ENCODE measurements at places on chromosomes 5 and 9. TPM values are rescaled to one million over a fixed set of nuclear protein-coding genes. Genes with fewer than 3 reads are reported as not detected.

- H3K36me3 ChIP-seq, result no peaks in the 10 kb centered on the region
- no peak overlapping the region for H3K4me3 ChIP-seq
- H3K27ac ChIP-seq, result no peak overlapping the region
Observed at GRCh38 chr5:2399804-2400203, 351.7 kb downstream of the IRX2 start.

DNA sequence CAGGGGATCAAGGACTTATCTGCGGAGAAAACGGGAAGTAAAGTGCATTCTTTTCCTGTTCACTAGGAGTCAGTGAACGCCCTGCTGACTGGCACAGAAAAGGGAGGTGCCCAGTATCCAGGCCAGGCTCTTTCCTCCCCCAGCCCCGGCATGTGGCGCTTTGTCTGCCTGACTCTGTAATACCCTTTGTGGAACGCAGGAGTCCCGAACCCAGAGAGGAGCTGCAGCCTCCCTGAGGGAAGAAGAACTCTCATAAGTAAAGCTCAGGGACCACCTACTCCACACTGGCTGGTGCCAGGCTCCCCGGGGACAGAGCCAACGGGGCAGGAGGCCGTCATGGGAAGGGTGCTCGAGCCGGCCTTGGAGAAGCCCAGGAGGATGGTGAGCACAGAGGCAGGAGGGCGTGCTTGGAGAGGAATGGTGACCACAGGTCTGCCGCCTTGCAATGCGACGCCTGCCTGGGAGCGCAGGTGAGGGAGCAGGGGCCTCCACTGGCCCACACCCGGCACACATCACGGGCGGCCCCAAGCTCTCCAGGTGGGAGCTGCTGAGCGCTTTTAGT lies 31.5 kb downstream of the VAV2 start:
- no peak overlapping the region for H3K4me3 ChIP-seq
- DNase-seq, result peak; percentile 46
- no peak overlapping the region for H3K27ac ChIP-seq
- H3K36me3 ChIP-seq, result no peaks in the 10 kb centered on the region
- H3K4me1 ChIP-seq, result peaks cover 13% of the 10 kb centered on the region

- peak overlapping the region; percentile 46 for H3K27ac ChIP-seq
- H3K4me3 ChIP-seq, result no peak overlapping the region
Observed at GRCh38 chr5:78610163-78610583, 38.4 kb downstream of the LHFPL2 start.

DNA sequence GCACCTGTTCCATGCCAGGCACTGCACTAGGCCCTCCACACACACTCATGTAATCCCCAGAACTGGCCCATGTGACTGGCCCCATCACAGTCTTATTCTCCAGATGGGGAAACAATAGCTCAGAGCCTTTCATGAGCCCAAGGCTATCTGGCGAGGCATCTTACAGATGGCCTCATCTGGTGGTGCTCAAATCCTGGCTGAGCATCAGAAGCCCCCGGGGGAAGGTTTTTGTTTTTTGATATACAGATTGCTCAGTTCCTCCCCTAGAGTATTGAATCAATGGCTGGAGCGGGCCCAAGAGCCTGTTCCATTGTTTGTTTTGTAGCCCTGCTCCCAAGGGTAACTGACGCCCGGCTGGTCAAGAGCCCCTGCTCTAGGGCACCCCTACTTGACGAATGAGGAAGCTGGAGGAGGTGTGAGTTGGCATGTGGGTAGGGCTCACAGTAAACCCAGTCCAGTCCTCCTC lies 145.3 kb upstream of the RAPGEF1 start:
- H3K4me3 ChIP-seq, result no peak overlapping the region
- no peak for DNase-seq
- no peak overlapping the region for H3K27ac ChIP-seq
- H3K36me3 ChIP-seq, result no peaks in the 10 kb centered on the region

GRCh38 chr5:170551076-170551475 lies 47.3 kb downstream of the KCNIP1 start:
- H3K27me3 ChIP-seq, result no peaks in the 10 kb centered on the region
- H3K4me3 ChIP-seq, result no peak overlapping the region
- H3K36me3 ChIP-seq, result no peaks in the 10 kb centered on the region
- H3K4me1 ChIP-seq, result no peaks in the 10 kb centered on the region
- H3K27ac ChIP-seq, result no peak overlapping the region

DNA sequence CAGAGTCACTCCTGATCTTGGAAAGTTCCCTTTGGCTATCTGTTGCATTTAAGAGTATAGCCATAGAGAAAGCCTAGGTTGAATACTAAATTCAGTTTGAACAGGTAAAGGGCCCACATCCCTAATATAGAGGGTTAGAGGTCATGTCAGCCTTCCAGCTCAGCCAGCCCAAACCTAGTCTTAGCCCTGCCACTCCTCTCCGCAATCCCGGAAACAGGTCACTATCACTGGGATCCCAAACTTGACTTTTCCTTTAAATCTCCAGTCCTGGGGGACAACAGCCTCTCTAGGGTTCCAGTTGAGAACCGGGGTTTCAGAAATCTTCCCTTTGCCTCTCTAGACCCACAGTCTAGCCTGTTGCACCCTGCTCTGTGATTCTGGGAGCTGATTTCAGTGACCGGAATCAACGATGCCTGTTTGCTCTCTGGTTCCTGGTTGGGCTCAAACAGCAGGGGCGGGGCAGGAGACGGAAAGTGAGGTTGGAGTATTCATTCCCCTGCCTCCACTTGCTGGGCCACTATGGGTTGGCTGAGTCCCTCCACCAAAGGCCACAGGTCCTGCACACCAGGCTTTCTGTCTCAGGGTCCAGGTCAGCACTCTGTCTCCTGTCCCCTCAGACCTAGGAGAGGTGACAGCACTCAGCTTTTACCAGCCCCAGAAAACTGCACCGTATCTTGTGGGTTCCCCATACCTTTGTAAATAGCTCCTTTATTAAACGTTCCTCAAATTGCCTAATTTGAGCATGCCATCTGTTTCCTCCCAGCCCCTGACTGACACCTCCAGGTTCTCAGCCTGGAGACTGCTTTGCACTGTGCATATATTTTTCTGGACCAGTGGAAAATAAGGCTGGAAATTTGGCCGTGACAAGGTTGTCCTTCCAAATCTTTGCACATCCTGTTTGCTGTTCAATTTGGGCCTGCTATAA lies 23.8 kb upstream of the CPEB4 start:
- H3K27me3 ChIP-seq, result no peaks in the 10 kb centered on the region
- H3K27ac ChIP-seq, result no peak overlapping the region
- peak; percentile 69 for DNase-seq
- H3K36me3 ChIP-seq, result no peaks in the 10 kb centered on the region

DNA sequence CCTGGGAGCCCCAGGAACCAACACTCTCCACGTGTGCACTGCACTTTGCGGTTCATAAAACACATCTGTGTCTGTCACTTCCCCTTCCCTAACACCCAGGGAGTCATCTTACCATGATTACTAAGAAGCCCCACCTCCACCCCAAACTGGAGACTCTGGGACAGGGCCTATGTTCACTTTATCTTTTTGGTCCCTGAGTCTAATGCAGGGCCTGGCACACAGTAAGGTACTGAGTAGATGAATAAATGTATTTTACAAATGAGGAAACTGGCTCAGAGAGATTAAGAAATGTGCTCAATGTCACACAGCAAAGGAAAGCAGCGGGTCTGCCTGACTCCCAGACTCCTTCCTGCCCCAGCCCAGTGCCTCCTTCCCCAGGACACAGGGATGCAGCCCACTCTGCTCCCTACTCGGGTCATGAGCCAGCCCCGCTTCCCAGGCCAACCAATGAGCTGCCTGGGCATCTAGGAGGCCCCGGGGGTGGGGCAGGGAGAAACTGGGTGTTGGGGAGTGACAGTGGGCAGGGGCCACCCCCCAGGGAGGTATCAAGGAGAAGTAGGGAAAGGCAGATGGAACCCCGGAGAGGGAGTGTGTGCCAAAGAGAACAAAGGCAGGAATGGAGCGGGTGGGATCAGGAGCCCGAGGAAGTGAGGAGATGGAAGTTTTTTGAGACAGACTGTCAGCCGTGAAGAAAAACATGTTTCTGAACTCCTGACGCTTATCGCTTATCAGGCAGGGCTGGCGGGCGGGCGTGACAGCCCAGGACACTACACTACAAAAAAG lies 30.5 kb downstream of the SHB start:
- DNase-seq, result no peak
- H3K27ac ChIP-seq, result no peak overlapping the region
- no peaks in the 10 kb centered on the region for H3K27me3 ChIP-seq
- no peaks in the 10 kb centered on the region for H3K36me3 ChIP-seq
- H3K4me1 ChIP-seq, result peaks cover 14% of the 10 kb centered on the region
- H3K4me3 ChIP-seq, result no peak overlapping the region

DNA sequence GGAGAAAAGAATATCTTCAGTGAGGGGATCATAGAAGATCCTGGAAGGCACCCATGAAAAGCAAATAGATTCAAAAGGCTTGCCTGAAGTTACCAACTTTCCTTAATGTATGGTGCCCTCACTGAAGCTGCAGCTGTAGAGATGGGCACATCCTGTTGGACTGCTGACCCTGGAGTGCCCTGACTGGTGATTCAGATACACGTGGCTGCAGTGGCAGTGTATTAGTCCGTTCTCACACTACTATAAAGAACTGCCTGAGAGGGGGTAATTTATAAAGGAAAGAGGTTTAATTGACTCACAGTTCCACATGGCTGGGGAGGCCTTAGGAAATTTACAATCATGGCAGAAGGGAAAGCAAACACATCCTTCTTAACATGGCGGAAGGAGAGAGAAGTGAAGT lies 80.3 kb downstream of the OSMR start:
- H3K27ac ChIP-seq, result no peak overlapping the region
- no peak overlapping the region for H3K4me3 ChIP-seq
- DNase-seq, result no peak

DNA sequence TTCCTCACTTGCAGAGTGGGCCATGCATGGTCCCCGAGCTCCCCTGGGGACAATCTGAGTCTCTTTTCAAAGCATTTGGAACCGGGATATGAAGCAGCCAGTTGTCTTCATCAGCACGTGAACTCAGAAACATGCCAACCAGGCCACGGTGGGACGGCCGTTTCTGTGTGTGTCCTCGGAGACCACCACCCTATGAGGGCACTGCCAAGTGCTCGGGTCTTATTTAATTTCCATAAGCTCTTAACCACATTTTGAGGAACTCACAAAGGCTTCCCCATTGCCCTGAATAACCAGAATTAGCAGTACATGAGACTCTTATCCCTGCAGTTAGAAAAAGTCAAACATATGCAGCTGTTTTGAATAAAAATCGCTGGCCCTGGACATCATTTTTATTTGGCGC lies 60.1 kb downstream of the OTULIN start:
- H3K36me3 ChIP-seq, result no peaks in the 10 kb centered on the region
- no peak overlapping the region for H3K4me3 ChIP-seq
- no peaks in the 10 kb centered on the region for H3K4me1 ChIP-seq
- no peak for DNase-seq

DNA sequence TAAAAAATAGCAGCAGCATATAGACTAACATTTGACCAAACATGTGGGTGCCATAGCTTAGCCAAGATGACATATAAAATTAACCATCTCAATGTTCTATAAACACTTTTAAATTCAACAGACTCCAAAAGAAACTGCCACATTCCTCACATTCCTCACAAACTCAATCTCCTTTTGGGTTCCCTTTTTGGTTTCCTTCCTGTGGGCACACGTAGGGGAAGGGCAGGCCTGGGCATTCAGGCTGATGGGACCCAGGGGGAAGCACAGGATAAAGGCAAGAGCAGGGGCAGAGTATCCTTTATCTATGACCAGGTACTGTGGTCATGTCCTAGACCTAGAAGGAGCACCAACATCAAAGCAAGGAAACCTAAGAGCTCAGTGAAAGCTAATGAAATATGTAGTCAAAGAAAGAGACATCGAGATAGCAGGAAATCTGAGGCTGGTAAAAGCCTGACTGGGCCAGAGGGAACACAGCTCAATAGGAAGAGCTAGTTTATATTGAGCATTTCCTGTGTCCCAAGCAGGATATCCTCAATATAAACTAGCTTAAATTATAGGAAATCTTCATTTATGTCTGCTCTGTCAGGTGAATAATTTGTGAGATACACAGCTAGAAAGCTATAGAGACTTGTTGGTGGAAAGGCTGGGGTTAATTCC lies 13.6 kb upstream of the ERAP1 start:
- H3K4me3 ChIP-seq, result no peak overlapping the region
- no peak overlapping the region for H3K27ac ChIP-seq
- no peaks in the 10 kb centered on the region for H3K27me3 ChIP-seq
- no peaks in the 10 kb centered on the region for H3K4me1 ChIP-seq

- no peaks in the 10 kb centered on the region for H3K36me3 ChIP-seq
- no peak for DNase-seq
- no peaks in the 10 kb centered on the region for H3K4me1 ChIP-seq
- H3K27me3 ChIP-seq, result no peaks in the 10 kb centered on the region
Observed at GRCh38 chr9:7333719-7334118, 465.9 kb downstream of the DMAC1 start.

- DNase-seq, result peak; percentile 26
- no peaks in the 10 kb centered on the region for H3K36me3 ChIP-seq
- H3K4me3 ChIP-seq, result peak overlapping the region; percentile 54
Observed at GRCh38 chr5:114360816-114361723, 800 bp upstream of the KCNN2 start.

DNA sequence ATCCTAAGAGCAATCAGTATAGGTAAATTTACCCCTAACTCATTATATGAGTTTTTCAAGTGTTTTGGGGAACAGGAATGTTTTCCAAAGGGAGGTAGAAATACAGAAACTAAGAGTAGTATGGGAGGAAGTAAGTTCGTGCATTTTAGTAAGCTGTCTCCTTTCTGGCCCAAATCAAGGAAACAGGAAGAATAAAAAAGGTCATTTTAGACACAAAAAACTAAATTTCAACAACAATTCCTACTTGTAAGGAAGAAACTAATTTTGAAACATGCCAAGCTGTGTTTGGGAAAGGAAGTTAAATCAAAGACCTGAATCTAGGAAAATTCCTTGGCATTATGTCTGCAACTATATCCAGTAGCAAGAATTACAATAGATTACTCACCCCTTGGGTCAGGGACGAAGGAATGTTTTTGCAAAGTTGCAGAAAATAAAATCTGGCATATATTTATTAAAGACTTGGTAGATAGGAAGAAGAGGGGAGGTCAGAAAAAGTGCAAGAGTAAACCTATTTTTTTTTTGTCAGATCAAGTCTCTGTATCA lies 6.5 kb upstream of the RPS6 start:
- no peaks in the 10 kb centered on the region for H3K36me3 ChIP-seq
- H3K4me1 ChIP-seq, result no peaks in the 10 kb centered on the region
- H3K27me3 ChIP-seq, result no peaks in the 10 kb centered on the region
- no peak overlapping the region for H3K4me3 ChIP-seq

- H3K27me3 ChIP-seq, result no peaks in the 10 kb centered on the region
- no peak overlapping the region for H3K4me3 ChIP-seq
- no peak for DNase-seq
- no peaks in the 10 kb centered on the region for H3K4me1 ChIP-seq
Observed at GRCh38 chr5:111656580-111656979, 100.4 kb downstream of the NREP start.

Gene ANKHD1
- total RNA-seq, result 115 TPM

Gene SIGMAR1
- 49.6 TPM for total RNA-seq

Gene SLC34A3
- not detected for total RNA-seq

Gene GPR150
- 0.52 TPM for total RNA-seq

Gene PCDHA2
- not detected for total RNA-seq
